Hepatocyte (in vitro differentiated cells): ENCODE measurements at places on chromosomes 12 and 14. TPM values are rescaled to one million over a fixed set of nuclear protein-coding genes. Genes with fewer than 3 reads are reported as not detected.

GRCh38 chr12:92600052-92600451 is 102.7 kb upstream of the PLEKHG7 start:
- DNase-seq = no peak

DNA sequence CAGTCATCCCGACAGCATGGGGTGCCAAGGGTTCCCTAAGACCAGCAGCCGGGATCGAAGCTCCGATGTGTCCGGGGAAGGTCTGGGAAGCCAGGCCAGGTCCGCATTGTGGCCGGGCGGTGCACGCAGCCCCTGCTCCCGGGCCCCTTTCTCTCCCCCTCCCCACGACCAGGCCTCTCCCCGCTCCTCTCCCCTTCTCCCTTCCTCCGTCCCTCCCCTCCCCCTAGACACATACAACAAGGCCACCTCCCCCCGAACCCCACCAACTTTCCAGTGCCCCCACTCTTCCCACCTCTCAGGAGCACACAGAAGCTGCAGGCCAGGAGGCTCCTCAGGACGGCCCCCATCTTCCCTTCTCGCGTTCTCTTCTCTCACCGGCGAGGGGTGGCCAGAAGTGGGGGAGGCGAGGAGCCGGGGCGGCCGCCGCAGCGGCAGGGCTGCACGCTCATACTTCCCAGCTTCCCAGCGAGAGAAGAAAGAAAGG is 413 bp downstream of the LRP6 start:
- DNase-seq = no peak

GRCh38 chr12:9794484-9795093 is 32.7 kb upstream of the KLRF1 start:
- no peak for DNase-seq

GRCh38 chr12:75606151-75606550 is 94.7 kb upstream of the KRR1 start:
- no peak for DNase-seq

DNA sequence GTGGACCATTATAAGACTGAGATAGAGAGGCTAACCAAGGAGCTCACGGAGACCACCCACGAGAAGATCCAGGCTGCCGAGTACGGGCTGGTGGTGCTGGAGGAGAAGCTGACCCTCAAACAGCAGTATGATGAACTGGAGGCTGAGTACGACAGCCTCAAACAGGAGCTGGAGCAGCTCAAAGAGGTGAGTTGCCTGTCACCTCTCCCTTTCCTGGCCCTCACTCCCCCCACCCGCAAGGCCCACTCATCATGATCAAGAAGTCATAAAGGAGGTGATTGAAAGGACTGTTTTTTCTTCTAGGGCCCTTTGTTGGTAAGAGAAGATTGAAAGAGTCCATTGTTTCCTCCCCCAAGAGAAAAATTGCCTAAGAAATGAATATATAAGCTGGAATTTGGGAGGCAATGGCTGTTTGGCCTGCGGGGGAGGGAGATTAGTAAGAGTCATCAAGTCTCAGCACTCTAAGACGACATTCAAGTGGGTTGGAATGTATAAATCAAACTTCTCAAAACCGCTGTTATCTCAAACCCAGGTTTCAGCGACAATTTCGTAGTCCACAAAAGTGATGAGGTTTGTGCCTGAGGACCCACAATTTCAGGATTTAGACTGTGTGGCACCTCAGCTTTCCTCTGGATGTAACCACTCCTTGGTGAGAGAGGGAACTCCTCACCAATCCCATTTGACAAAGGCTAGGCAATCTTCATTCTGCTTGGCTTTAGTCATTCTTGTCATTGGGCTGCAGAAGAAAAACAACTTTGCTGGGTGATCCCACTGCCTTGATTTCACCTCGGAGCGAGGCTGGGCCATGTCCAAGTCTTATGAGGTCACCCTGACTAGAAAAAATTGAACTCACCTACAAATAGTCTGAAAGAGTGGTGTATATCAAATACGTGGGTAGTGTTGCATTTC is 966 bp downstream of the BICD1 start:
- peak; percentile 19 for DNase-seq

DNA sequence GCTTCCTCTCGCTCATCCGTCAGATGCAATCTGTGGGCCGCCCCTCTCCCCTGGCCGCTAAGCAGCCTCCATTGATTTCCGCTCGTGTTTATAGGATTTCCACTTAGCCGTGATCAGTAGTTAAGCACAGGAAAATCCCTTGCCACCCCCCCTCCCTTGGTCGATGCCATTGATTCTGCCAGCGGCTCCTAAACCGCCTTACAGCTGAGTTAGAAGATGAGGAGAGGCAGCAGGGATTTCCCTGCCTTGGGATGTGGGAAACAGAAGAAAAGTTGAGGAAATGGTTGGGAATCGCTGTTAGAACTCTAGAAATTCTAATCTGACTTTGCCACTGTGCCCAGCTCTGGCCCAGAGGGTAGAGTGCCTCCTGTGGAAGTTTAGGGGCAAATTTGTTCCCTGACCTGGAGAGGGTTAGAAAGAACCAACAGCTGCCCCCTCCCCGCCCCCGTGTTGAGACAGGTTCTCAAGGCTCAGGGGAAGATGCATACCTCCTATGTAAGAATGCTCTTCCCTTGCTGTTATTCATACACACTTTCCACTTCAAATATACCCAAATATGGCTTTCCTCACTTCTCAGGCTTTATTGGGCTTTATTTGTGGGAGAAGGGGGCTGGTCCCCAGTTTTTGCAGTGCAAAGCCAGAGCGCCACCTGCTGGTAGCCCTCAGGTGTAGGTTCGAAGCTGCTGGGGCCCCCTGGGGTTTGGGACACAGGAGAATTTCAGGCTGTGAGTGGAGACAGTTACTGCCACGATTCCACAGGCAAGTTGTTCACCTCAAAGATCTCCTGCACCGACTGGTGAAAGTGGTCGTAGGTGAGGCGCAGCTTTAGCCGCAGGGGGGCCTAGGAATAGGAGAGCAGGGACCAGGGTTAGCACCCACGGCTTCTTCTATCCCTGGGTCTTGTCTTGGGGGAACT is 3.2 kb downstream of the THTPA start:
- DNase-seq = peak; percentile 79

- DNase-seq = no peak
Observed at GRCh38 chr14:100434033-100434601, 111.0 kb downstream of the SLC25A47 start.

FAM222A gene
- total RNA-seq = 7.4 and 8.5 TPM in 2 replicates

RPS6KL1 gene
- 0.57 and 1.2 TPM in 2 replicates for total RNA-seq
